ENCODE measurements at places on chromosomes 2 and 18.

- no peak overlapping the region for H3K27ac ChIP-seq
- H3K4me3 ChIP-seq: no peak overlapping the region
- H3K4me1 ChIP-seq: peaks cover 17% of the 10 kb centered on the region
- H3K36me3 ChIP-seq: no peaks in the 10 kb centered on the region
- no peak for DNase-seq
Measured at GRCh38 chr2:196537311-196537710, 102.2 kb upstream of the CCDC150 start.

GRCh38 chr2:142100970-142101369 is 29.8 kb downstream of the LRP1B start:
- DNase-seq: no peak
- no peaks in the 10 kb centered on the region for H3K36me3 ChIP-seq
- H3K27me3 ChIP-seq: no peaks in the 10 kb centered on the region
- no peaks in the 10 kb centered on the region for H3K4me1 ChIP-seq

DNA sequence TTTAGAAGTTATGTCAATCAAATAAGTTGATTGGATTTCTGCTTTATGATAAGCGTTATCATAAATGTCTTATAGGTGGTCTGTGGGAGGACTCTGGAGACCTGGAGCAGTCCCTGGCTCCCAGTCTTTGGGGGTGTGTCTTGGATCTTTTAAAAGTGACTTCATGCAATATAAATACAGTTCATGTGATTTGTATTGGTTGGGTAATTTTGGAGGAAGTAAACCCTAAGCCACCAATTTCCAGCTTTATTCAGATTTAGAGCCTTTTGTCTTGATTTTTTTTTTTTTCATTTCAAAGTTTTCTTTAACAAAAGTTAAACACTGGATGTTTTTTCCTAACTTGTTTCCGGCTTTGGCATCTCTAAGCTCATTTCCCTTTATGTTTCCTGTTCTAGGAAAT is 68.8 kb downstream of the MAP4K4 start:
- H3K27me3 ChIP-seq: no peaks in the 10 kb centered on the region
- no peaks in the 10 kb centered on the region for H3K36me3 ChIP-seq
- H3K4me3 ChIP-seq: no peak overlapping the region
- H3K4me1 ChIP-seq: peaks cover 83% of the 10 kb centered on the region

- H3K27ac ChIP-seq: no peak overlapping the region
- H3K36me3 ChIP-seq: no peaks in the 10 kb centered on the region
- H3K4me1 ChIP-seq: peaks cover 14% of the 10 kb centered on the region
- DNase-seq: no peak
Measured at GRCh38 chr2:131014141-131014540, 79.1 kb downstream of the FAM168B start.
